ENCODE measurements at places on chromosomes 11 and 22.
A peak's percentile ranks its signal among the peaks of the same experiment; 100 is the strongest.

GRCh38 chr11:66862559-66863037, 5.7 kb downstream of the LRFN4 start:
- DNase-seq: no peak

GRCh38 chr11:77197626-77198320, 69.7 kb downstream of the MYO7A start:
- no peak for DNase-seq

- no peak for DNase-seq
Measured at GRCh38 chr11:123473941-123474677, 44.0 kb downstream of the GRAMD1B start.

DNA sequence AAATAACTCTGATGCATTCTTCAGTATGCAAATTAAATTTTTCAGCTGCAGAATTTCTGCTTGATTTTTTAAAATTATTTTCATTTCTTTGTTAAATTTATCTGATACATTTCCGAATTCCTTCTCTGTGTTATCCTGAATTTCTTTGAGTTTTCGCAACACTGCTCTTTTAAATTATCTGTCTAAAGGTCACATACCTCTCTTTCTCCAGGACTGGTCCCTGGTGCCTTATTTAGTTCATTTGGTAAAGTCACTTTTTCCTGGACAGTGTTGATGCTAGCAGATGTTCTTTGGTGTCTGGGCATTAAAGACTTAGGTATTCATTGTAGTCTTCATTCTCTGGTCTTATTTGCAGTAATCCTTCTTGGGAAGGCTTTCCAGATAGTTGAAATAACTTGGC, 577.4 kb upstream of the LUZP2 start:
- no peak for DNase-seq

GRCh38 chr22:25823276-25823675, 81.3 kb downstream of the MYO18B start:
- no peak for DNase-seq

GRCh38 chr11:36333897-36334296, 37.8 kb downstream of the PRR5L start:
- DNase-seq: no peak

- DNase-seq: no peak
Measured at GRCh38 chr11:124012697-124013096, at the start of gene OR10G4. Gene OR10G4 (plus strand): TSS chr11:124012997. CDS start chr11:124015575, 2,578 bp downstream.

DNA sequence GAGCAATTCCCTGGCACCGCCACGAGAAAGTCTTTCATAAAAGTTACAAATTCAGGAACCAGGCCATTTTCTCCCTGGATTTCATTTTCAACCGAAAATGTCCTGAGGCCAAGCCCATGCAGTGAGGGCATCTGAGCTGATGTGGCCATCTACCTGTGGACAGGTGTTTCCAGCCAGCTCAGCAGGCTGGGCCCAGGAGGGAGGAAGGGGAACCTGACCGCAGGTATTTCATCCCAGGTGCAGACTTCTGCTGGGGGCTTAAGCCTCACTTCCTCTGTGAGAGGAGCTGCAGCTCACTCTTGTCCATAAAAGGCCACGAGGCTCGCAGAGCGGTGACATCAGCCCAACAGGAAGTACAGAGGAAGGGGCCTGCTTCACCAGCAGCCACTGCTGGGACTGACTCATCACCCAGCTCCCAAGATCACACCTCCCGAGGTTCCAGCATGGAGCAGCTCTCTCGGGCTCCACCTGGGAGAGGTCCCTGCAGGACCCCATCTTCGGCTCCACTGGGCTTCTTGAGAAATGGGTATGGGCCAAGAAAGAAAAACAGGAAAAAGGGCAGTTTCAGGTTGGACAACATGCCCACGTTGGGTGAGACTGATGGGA, 56.4 kb downstream of the MYH9 start:
- no peak for DNase-seq

DNA sequence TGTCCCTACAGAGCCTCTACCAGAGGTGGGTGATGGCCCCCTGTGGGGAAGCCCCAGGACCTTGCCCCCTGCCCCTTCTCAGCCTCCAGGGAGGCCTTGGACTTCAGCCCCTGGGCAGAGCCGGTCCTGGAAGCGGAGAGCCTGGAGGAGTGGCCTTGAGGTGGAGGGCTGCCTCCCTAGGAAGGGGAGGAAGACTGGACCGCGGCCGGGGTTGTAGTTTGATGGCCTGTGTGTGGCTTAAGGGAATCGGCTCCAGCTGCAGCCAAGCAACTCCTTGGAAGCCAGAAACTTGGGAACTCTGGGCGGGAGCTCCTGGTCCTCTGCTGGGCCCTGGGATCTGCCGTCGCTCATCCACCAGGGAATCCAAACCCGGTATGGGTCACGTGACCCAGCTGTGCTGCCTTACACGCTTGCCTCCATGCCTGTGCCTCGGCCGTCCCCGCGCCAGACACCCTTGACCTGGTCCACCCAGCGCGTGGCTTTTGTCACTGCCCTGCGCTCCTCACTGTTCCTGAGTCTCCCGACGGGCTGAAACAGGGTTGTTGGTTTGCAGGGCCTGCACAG, 23.5 kb upstream of the ARHGAP8 start:
- DNase-seq: no peak

GRCh38 chr11:8019314-8020243, 32.4 kb downstream of the EIF3F start:
- no peak for DNase-seq

DNA sequence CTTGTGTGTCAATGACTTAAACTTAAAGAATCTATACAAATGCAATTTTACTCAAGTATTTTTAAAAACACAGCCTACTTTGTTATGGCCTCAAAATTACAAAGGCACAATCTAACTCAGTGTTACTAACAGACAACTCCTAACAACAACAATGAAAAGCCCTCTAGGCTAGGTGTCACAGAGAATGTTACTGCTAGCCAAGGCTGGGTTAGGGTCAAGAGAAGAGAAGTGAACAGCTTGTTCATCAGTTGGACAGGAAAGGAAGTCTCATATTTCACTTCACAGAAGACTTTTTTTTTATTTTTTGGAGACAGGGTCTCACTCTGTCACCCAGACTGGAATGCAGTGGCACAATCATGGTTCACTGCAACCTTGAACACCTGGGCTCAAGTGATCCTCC, 26.0 kb downstream of the CLDN25 start:
- no peak for DNase-seq

GRCh38 chr11:102343809-102344208, 3.2 kb upstream of the BIRC2 start:
- DNase-seq: no peak

DNA sequence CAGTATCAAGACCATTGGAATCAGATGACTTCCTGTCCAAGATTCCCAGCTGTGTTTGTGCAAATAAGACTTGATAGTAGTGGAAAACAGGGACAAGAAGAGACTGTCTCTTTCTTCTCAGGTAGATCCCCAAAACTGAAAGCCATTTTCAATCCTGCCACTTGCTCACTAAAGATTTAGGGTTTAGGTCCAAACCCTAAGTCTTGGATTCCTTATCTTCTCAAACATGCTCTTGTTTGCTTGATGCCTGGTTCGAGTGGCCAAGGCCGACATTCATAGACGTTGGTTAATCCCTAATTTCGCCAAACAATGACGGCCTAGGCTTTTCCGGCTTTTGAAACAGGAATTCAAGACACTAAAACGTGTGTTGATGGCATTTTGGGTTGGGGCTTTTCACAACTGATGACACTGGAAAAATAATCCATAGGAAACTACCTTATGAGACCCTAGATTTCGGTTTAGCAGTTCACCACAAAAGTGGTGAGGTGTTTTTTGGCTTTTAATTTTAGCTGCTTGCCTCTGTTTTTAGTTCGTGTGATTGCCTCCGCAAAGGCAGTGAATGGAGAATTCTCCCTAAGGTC, 1.0 kb upstream of the GTPBP1 start:
- DNase-seq: no peak

DNA sequence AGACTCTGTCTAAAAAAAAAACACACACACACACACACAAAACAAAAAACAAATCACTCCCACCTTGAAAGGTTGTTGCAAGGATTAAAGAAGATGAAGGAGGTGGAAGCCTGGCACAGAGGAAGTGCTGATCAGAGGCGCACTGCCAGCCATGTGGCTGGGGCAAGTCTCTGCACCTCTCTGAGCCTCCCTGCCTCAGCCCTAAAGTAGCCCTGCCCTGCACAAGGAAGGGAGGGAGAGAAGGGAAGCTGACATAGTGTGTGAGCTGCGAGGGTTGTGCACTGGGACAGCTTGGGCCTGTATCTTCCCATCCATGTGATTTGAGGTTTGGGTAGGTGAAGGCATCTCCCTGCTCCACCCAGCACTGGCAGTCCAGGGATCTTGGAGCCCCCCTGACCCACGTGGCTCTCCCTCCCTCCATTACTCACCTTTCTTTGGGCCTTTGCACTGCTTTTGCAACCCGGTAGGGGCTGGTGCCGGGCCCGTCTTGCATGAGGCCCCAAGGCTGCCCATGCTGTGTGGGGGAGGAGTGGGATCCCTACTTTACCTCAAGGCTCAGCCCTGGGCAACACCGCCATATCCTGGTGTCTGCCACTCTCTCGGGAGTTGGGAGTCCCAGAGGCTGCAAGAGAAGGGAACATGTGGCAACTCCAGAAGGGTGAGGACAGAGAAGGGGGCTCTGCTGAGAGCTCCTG, 30.5 kb downstream of the IFT27 start:
- DNase-seq: no peak

GRCh38 chr11:6321356-6321755, 1.1 kb upstream of the CAVIN3 start:
- no peak for DNase-seq

DNA sequence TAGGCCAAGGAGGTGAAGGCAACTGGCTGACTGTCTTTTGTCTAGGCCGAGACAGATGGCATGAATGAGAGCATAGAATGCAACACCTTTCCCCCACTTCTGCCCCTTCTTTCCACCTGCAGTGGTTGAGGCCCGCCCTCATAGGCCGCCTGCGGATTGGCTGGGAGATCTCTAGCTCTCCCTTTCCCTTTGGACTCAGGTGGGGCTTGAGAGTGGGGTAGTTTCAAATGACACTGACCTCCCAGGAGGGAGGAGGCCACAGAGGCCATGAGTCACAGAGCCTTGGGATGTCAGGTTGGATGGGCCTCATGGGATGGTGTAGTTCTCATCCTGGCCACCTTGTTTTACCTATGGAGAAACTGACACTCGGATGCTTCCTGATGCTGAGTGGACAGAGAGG, 9.1 kb downstream of the MICAL2 start:
- DNase-seq: no peak

- DNase-seq: peak; percentile 28
Measured at GRCh38 chr11:16194566-16194965, 161.8 kb downstream of the SOX6 start.

- DNase-seq: no peak
Measured at GRCh38 chr11:127275774-127276173, 275.2 kb upstream of the KIRREL3 start.

DNA sequence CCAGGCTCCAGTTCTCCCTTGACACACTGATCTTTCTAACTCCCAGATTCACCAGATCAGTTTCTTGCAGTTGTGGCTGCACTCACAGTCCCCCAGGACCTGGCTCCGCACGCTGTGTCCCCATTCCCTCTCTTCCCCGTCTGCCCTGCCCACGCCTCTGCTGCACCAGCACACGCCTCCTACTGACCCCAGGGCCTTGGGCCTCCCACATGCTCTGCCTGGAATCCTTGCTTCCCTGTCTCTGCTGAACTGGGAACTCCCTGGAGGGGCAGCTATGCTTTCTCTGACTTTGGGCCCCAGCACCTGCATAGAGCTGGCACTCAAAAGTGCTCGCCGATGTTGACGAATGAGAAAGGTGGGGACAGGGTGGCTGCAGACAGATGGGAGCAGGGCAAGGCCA, 68.9 kb downstream of the MYO7A start:
- no peak for DNase-seq

DNA sequence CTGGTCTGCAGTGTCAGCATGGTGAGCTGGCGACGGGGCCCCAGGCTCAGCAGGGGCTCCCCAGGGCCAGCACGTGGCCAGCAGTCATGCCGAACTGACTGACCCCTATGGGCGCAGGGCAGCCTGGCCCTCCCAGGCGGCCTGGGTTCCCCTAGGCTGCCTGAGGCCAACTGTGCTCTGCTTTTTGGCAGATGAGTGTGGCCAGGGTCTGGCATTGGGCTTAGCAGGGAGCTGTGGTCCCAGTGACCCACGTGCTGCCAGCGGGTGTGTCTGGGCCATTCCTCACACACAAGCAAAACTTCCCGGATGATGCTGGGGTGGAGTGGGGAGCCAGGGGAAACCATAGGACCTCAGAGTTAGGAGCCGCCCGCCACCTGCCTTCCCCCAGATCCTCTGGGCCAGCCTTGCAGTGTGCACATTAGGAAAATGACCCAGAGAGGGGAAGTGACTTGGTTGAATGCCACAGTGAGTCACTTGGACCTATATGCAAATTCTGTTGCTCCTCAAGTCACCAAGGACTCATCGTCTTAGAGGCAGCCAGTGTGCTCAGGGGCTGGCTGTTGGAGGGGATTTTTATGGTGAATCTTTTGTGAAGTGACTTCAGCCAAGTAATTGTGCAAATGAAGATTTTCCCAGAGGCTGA, 6.5 kb downstream of the ADORA2A start:
- no peak for DNase-seq

- no peak for DNase-seq
Measured at GRCh38 chr11:82959987-82960778, 58.6 kb downstream of the DDIAS start.

DNA sequence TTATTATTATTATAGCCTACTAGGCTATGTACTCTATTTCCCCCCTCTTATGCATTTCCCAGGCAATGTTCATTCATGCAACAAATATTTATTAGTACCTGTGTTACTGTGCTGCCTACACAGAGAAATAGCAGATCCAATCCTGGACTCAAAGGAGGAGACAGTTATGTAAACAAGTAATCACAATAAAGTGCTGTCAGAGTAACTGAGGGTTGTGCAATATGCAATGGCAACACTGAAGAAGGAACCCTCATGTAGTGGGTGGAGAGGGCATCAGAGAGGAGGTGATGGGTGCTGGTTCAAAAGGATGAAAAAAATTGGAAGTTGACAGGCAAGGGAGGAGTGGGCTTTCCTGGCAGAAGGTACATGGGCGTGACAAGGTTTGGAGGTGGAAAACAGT, 886 bp upstream of the P4HA3 start:
- DNase-seq: no peak

DNA sequence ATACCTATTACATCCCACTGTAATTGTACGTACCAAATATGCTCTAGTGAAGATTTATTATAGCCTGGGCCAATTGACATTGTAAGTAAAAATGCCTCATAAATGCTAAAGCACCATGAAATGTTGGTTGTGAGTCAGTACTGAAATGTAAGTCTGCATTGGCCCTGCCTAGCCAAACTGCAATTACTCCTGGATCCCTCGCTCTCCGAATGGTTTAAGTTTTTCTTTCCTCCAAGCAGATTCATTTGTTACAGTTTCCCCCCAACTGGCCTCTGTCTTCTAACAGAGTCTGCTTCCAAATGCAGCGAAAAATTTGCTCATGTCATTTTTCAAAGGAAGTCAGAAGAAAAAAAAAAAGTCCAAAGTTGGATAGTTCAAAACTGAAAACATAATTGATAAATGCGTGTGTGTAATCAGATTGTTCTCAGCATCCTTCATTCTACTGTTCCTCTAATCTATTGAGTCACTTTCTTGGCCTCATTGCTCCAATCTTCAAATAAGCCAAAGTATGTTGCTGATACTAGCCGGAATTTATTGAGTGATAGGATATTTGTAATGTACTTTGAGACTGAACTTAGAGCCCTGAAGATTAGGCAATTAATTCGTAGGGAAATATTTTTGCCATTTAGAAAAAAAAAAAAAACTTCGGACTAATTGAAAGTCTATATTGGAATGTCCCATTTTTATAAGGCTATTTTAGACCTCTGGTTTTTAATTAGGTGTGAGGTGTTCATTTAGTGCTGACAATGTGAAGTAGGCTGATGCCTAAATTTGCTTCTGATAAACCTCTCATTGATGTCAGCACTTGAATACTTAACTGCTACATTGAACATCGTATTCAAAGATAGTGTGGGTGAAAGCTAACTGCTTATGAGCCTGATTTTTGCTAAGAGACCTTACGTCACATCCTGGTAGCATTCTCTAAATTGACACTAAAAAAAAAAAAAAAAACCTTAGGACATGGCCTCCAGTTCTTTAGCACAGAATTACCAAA, 93.4 kb downstream of the WT1 start:
- no peak for DNase-seq

Data from spinal cord (tissue), 10 donors.